ENCODE measurements at places on chromosomes 12 and 14.

DNA sequence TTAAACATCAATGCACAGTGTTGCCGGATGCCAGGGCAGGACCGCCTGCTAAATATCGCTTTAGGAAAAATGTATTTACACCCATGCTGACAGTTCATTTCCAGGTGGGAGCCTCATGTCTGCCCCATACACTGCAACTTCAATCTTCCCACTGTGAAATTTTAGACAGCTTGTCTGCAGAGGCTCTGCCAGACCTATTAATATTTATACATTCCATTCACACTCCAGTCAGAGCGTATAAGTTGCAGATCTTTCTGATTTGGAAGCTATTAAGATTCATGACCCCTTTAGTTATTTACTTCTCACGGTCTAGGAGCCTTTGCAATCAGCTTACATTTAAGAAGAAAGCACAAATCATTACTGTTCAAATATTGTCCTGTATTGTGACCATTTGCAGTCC, 357.4 kb downstream of the ATP23 start:
- no peak for DNase-seq

DNA sequence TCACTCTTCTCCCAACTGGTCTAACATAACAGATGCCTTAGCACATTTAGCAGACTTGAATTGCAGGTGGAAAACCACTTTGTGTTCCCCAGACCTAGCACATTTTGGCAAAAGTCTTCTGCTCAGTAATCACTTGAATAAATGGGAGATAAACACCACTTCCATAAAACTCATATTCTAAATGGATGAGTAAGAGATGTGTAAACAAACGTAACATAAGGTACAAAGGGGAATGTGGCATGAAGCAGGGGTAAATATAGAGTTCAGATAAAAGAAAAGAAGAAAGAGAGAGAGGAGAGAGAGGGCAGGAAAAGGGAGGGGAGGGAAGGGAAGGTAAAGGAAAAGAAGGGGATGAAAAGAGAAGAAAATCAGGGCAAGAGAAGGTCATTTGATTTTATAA, 17.0 kb upstream of the KERA start:
- no peak for DNase-seq

- DNase-seq = no peak
Observed at GRCh38 chr12:106081606-106082005, 57.1 kb downstream of the NUAK1 start.

- DNase-seq = no peak
Observed at GRCh38 chr12:123071857-123072256, 79.0 kb downstream of the PITPNM2 start.

- no peak for DNase-seq
Observed at GRCh38 chr12:2693244-2693860, 101.4 kb upstream of the FKBP4 start.

- no peak for DNase-seq
Observed at GRCh38 chr14:101183376-101184103, 280.0 kb upstream of the RTL1 start.

DNA sequence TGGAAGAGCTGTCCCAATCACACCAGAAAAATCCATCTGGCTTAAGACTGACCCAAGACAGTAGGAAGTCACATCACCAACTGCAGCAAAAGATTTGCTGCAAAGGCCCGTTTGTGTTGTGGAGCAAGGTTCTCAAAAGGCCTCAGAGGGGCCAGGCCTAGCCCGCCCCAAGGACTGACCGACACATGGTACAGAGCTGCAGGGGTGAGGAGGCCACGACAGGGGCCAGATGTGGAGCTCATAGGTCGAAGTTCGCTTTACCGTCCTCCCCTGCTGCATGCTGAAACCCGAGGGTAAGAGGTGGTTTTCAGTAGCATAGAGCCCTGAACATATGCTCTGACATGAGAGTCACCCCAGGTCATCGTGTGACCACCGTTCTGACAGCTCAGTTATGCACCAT, 35.5 kb downstream of the PLBD1 start:
- DNase-seq = no peak

DNA sequence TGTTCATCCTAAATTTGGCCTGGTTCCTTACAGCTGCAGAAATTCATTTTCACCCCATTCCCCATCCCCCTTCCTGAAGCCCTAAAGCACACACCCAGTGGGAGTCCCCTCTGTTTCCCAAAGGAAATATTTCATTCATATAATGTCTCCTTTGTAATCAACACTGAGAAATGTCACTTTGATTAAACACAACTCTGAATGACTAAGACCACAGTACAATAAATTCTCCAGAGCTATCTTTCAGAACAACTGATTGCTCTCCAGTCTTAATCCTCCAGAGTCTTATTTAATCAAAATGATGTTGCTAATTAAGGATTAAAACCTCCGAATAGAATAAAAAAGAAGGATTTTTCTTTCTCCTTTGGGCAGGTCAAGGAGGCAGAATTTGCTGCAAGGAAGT, 6.4 kb downstream of the SLC15A5 start:
- DNase-seq = peak; percentile 68

DNA sequence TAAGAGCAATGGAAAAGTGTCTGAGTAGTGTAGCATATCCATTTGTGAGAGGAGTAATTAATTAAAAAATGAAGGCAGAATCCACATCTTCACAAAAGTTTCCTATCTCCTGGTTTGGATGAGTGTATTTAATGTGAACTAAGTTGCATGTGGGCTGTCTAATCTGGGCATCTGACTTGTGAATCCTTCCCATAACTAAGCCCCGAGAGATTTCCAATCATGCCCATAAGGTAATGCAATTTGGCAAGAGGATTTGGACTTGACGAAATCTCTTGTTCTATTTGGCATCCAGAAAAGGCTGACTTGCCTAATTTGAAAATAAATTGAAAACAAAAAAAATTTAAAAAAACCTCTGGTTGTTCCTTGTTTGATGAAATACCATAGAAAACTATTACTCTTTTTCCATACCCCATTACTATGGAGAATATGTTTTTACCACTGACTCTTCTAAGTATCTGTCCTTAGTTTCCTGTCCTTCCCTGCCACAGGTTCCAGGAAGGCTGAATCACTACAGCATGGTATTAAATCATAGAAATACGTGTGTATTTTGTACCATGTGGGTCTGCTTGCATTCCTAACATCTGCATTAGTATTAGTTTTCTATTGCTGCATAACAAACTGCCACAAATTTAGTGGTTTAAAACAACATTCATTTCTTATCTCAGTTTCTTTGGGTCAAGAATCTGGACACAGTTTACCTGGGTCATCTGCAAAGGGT, 48.4 kb downstream of the ETV6 start:
- no peak for DNase-seq

All from NCI-H146 (cell line).